ENCODE measurements at places on chromosomes 5 and 9.

GRCh38 chr9:86459191-86459590, 105.0 kb upstream of the TUT7 start:
- no peak for DNase-seq

- peak; percentile 12 for DNase-seq
These were observed 47.2 kb downstream of the SGTB start for GRCh38 chr5:65674749-65675148.

- no peak for DNase-seq
These were observed 25.5 kb downstream of the PKD2L2 start for GRCh38 chr5:137914758-137915157.

DNA sequence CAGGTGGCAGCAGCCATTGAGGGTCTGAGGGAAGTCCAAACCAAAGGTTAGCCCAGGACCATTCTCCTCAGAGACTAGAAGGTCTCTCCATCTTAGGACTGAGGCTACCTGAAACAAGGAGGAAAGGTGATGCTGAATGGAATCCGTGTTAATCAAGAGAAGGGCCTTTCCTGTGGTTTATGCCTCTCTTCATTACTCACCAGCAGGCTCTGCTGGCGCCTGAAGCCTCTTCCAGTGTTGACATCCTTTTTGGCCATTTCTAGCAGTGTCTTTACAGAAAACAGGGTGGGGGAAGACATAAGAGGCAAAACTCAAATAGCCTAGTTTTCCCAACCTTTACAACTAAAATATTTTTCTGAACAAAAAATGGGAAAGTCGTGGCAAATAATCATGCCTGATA, 98.0 kb downstream of the ENC1 start:
- DNase-seq: peak; percentile 49

DNA sequence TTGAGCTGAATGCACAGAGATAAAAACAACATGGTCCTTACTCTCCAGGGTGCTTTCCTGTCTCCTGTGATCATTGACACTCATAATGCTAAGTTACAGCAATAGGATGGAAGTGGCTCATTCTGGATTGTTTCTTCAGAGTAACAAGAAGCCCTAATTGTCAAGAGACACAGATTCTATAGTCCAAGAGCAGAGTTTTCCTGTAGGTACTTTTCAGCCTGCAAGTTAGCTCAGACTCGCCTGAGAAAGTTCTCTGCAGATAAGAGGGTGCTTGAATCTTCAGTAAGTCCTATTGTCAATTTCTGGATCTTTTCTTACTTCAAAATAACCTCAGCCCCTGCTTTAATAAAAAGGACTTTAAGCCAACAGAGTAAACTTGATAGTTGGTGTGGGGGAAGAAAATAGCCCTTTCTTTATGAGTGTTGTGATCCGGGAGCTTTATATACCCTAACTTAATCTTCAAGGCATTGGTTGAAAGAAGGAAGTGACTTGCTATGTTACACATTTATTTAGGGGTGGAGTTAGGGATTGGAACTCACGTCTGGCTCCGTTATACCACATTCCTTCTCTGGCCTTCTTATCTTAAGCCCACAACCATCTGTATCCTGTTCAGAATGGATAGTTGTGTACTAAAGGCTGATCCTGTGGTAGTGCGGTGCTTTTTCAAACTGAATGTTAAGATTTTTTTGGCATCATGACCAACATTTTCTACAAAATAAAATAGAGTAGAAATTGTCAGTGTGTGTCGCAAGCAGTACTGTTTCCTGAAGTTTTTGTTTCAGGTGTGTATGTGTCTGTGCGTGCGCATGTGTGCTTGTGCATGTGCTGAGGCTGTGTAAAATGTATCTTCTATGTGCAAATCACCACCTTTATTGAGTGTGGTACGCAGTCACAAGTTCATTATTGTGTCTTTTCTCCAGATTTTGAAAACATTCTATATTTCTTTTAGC, 173.9 kb downstream of the WDR70 start:
- peak; percentile 90 for DNase-seq

DNA sequence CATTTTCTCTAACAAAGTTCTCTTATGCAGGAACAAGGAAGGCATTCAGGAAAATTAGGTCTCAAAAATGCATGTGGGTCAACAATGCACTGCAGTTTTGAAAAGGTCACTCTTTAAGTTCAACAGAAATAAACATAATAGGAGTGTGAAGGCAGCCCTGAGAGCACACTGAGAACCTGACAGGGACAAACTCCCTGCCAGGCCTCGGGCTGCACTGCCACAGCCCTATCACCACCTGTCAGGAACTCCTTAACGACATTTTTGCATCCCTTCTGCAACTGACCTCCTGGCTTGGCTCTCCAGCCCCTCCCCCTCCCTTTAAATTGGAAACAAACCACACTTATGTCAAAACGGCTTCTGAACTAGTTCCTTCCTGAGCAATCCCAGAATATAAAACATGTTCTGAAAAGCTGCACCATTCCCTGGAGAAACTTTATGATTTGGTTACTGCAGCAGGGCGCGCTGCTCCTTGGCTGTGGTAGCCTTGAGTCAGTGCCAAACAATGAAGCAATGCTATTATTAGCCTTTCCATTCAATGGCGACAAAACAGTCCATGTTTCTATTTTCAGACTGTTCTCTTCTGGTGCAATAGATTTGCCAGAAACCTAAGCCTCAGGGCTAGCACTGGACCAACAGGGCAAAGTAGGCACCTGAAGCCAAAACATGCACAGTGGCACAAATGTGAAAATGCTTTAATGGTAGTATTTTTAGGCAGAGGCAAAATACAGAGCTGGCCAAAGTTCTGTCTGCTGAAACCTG, 160.1 kb upstream of the ZNF608 start:
- DNase-seq: peak; percentile 90

- DNase-seq: peak; percentile 97
These were observed 81.3 kb downstream of the RAPGEF1 start for GRCh38 chr9:131658377-131659129.

GRCh38 chr5:45697201-45697600, 1.0 kb upstream of the HCN1 start:
- DNase-seq: no peak

DNA sequence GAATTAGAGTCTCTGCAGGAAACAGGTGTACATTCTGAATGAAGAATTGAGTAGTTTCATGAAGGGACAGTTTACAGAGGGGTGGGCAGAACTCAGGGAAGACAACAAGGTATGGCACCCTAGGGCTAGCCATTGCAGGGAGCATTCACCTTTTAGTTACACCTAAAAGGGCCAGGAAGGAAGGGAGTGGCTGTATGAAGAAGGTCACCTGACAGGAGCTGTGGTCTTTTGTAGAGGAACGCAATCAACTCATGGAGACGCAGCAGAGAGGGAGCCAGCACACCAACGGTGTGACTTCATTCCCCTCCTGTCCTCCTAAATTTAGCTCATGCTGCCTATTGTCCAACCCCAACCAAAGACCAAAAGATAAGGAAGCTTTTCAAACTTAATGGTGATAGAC, 12.7 kb upstream of the ZCCHC7 start:
- DNase-seq: no peak

GRCh38 chr9:350384-350783, 135.7 kb downstream of the DOCK8 start:
- no peak for DNase-seq

GRCh38 chr5:72448368-72448767, 58.8 kb downstream of the ZNF366 start:
- DNase-seq: no peak

- peak; percentile 98 for DNase-seq
These were observed 53.3 kb downstream of the PCA3 start for GRCh38 chr9:76817489-76817888.

- no peak for DNase-seq
These were observed 3.5 kb upstream of the C5 start for GRCh38 chr9:121053544-121053943.

DNA sequence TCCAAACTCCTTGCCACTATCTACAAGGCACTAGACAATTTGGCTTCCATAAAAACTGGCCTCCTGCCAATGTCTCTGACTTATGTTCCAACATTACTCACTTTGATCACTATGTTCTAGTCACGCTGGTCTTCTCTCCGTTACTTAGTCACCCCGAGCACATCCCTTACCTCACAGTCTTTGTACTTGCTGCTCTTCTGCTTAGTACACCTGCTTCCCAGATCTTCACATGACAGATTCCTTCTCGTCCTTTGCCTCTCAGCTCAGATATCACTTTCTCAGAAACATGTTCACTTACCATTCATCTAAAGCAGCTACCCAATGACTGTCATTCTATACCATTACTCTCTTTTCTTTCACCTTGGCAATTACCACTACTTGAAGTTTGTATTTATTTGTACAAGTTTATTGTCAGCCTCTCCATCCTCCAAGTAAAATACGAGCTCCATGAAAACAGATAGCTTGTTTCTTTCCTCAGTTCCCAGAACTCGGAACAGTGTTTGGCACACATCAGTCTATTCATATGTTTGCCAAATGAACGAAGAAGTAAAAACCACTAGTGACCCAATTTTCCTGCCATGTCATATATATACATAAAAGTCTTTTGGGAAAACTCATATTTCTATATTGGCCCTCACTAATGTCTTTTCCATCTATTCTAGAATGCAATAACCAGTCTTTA, 5.9 kb upstream of the SLC22A5 start:
- peak; percentile 76 for DNase-seq

GRCh38 chr9:108496846-108497245, 358.9 kb downstream of the ACTL7B start:
- no peak for DNase-seq

DNA sequence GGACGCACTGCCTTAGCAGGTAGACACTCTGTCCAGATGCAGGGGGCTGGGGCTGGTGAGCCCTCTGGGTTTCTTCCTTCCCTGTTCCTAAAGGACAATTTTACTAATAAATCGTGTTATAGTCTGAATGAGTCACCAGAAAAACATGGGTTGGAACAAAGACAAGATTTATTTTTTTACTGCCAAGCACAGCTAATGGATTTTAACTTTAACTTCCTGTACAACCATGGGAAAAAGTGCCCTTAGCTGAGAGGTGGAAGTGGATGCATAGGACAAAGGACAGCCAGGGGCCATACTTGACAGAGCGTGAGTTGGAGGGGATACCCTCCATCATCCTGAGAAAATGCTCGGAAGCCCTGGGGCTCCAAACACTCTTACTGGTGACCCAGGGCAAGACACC, 300.7 kb downstream of the MSX2 start:
- no peak for DNase-seq

- peak; percentile 77 for DNase-seq
These were observed 26.7 kb downstream of the F2R start for GRCh38 chr5:76742583-76742982.

GRCh38 chr9:132826621-132827365, 51.3 kb downstream of the AK8 start:
- DNase-seq: no peak

DNA sequence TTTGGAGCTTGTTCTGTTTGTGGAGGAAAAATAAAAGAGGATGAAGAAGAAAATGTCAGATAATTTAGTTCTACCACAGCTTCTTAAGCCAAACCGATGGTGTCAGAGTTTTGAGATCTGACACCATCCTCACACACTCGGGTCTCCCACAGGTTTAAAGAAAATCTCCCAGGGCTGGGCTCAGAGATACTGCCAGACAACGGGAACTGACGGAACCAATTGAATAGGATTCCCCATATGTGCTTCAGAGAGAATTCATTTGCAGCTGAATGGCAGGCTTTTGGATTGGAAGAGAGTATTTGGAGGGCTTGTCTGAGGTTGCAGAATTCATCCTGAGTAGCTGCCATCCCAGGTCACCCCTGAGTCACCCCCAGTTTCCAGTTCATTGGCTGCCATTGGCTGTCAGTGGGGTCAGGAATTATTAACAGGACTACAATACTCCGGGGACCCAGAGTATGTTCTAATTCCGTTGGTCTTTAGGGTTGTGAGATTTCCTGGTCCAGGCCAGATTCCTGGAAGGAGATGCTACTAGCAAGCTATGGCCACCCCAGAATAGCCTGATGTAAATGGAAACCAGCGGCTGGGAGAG, 131.3 kb downstream of the PDZD2 start:
- DNase-seq: no peak

- DNase-seq: peak; percentile 78
These were observed 61.8 kb downstream of the COX7C start for GRCh38 chr5:86679529-86679928.

All from mesenchymal stem cell (in vitro differentiated cells and primary cell).